NCI-H2171 treated with DMSO at 0.1 percent for 48 hours (cell line): ENCODE measurements at places on chromosomes 6 and 20.

DNA sequence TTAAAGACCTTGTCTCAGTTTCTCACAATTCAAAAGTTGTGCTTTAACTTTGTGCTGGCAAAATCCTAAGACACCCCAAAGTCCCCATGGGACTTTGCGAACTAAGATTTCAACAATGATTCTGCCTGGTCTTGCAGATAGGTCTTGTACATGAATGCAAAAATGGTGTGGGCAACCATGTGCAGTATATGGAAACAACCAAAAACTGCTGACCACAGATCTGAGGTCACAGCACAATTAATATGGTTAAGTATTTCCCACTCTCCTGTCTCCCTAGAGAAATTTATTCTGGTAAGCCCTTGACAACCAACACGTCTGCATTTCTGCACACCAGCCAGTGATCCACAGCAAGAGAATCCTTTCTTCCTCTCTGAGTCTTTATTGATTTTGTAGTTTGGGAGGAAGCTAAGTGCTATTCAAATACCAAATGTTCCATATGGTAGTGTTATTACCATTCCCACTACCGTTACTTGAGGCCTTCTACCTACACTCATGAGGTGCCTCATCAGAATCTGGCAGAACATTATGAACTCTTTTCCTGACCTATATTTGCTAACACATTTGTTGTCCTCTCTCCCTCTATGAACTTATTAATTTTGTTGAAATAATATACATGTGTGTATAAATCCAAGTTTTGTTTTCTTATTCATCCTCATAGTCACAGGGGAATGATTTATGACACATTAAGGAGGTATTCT lies 178.7 kb downstream of the ATXN1 start:
- no peak for DNase-seq

GRCh38 chr20:57400231-57400701 lies 9.1 kb downstream of the RBM38 start:
- no peak for DNase-seq

- no peak for DNase-seq
These were observed 5.5 kb downstream of the ZSCAN12 start for GRCh38 chr6:28393912-28394662.

DNA sequence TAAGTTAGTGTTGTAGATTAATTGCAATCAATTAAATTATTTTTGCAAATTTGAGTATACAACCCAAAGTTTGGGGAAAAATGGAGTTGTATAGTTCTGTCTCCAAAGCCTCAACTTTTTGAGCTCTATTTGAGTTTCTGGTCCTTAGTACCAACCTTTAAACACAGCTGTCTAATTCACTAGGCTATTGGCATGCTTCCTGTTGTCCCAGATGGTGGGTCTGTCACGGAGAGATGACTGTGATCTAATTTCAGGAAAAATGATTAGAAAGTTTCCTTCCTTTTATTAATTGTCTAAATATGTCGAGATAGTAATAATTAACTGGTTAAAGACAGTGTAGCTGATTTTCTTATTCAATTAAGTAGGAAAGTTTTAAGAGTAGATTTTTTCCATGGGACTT lies 109.6 kb downstream of the SCAF8 start:
- peak; percentile 47 for DNase-seq

DNA sequence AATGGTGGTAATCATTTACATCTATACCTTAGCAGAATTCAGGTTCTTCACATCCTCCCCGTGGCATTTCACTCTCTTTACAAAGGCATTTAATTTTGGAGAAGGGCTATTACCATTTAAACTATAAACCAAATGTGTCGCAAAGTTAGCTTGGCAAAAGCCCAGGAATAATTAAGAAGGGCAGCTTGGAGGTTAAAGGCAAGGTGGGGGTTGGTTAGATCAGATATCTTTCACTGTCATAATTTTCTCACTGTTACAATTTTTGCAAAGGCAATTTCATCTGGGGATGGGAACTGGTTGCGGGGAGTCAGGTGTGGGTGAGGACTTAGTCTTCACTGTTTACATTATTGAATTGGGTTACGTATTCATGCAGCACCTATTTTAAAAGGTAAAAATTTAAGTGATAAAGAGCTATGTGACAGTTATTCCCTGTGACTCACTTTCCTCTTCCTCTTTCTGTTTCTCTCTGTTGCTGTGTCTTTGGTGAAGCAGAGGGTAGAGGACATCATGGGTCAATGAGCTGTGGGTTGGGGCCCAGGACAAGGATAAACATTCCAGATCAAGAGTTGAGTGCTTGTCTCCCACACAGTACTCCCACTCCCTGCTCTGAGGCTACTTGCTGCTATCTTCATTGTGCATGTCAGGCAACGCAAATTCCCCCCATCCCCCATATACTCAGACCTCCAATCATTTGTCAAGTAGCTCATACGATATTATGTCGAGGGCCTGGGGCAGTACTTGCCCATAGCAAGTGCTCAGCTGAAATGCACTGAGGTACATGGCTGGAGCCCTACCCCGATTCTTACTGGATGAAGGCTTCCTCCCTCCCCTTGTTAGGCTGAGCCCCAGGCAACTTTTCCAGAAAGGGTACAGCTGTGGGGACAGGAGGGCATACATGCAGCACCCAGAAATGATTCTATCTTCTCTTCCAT lies 223.1 kb upstream of the MYLIP start:
- no peak for DNase-seq

GRCh38 chr6:108689272-108690161 lies 128.8 kb downstream of the FOXO3 start:
- DNase-seq = no peak

DNA sequence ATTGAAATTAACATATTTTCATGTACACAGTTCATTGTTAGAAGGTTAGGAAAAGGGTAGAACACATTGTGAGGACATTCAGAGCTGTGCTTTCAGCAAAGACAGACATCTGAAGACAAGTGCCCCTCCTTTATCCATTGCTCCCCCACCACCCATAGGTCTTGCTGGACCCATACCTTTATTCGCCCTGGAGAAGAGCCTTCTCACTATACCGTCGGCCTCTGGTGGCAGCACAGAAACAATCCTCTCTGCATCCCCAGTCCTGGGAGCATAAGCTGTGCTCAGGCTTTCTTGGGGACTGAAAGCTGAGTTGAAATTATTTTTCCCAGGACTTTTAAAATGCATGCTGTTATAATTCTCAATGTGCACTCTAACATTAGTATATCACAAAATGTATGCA lies 372.3 kb downstream of the EPHA7 start:
- no peak for DNase-seq

- no peak for DNase-seq
These were observed 73.5 kb downstream of the ZFP64 start for GRCh38 chr20:52118016-52118623.

DNA sequence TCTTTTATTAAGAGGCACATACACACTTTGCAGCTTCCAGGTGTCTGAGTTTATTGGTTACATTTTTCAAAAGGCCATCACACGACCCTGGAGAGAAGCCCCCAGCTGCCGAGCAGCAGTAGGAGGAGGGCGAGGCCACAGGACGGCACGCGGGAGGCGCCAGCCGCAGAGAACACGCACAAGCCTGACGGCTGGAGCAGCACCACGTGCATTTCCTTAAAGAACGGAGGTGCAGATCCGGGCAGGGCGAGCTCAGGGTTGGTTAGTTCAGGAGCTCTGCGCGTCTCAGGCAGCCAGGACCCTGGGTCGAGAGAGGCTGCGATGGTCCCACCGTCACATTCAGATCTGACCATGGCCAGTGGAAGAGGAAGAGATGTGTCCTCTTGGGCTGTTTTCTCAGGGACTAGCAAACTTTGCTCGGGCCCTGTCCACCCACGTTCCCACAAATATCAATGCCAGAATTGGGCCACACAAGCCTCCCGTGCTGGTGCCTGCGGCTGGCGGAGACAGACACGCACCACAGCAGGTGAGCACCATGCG lies 121.4 kb upstream of the AFDN start:
- DNase-seq = no peak

DNA sequence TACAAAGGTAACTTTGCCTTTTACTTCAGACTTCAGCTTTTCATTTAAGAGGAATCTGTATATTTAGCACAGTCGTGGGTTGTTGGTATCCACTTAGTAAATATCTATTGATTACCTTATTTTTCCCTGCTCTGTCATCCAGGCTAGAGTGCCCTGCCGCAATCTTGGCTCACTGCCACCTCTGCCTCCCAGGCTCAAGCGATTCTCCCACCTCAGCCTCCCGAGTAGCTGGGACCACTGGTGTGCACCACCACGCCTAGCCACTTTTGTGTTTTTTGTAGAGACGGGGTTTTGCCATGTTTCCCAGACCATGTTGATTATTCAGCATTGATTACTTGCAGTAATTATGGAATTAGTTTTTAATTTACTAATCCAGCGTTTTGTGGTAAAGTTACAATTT lies 41.3 kb downstream of the MACROD2 start:
- DNase-seq = no peak

DNA sequence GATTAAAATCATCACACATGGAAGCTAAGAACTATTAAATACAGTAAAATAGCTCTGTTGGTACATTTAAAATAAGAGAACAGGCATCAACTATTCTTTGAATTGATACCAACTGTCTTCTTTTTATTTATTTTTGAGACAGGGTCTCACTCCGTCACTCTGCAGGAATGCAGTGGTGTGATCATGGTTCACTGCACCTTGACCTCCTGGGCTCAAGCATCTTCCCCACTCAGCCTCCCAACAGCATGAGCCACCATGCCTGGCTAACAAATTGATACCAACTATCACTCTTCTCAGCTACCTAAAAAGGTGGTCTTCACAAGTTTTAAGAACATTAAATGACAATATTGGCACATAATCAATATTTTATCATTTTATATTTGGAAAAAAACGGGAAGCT lies 7.8 kb upstream of the PNISR start:
- no peak for DNase-seq

- no peak for DNase-seq
These were observed 43.5 kb upstream of the LYRM2 start for GRCh38 chr6:89681983-89682564.

GRCh38 chr6:98593676-98594075 lies 240.7 kb upstream of the POU3F2 start:
- no peak for DNase-seq

DNA sequence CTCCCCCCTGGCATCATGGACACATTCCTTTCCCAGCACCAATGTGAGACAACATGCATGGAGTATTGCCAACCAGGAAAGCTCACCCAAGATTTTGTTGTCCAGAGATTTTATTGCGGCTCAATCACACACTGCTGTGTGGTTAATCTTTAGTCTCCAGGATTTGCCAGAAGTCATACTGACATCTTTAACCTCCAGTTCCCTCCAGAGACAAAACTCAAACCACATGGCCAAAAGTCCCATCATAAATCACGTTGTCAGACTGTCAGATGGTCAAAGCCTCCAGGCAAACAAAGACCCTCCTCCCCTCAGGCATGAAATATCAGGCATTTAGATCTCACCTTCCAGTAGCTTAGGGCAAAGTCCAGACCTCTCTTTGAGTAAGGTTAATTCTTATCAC lies 97.3 kb upstream of the OPRM1 start:
- no peak for DNase-seq

DNA sequence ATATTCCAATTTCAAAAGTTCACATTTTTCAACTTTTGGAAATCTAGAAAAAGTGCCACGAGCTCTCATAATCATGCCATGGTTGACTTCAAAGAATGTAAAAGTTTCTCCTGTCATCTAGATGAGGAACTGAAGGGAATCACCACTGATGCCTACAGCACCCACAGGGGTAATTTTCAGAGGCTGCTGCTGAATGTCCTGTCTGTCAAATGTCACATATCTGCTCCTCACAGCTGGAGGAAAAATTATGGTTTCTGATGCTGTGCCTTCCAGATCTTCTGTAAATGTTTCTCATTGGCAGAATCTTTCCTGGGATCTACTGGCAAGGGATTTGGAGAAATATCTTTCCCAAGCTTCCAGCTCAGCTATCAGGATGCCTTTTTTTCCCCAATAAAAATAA lies 32.5 kb upstream of the TRERF1 start:
- DNase-seq = no peak

GRCh38 chr20:49346682-49347081 lies 68.8 kb upstream of the ZNFX1 start:
- DNase-seq = no peak

- DNase-seq = peak; percentile 46
These were observed 62.4 kb downstream of the TMEM242 start for GRCh38 chr6:157260735-157261410.

GRCh38 chr6:116973976-116974375 lies 96.9 kb downstream of the RFX6 start:
- DNase-seq = no peak

- DNase-seq = peak; percentile 90
These were observed 713 bp upstream of the ELMO2 start for GRCh38 chr20:46406986-46407670.

- DNase-seq = no peak
These were observed 711.8 kb upstream of the MAP3K7 start for GRCh38 chr6:91298543-91299145.

- no peak for DNase-seq
These were observed 34.0 kb downstream of the VEGFA start for GRCh38 chr6:43803783-43804549.

DNA sequence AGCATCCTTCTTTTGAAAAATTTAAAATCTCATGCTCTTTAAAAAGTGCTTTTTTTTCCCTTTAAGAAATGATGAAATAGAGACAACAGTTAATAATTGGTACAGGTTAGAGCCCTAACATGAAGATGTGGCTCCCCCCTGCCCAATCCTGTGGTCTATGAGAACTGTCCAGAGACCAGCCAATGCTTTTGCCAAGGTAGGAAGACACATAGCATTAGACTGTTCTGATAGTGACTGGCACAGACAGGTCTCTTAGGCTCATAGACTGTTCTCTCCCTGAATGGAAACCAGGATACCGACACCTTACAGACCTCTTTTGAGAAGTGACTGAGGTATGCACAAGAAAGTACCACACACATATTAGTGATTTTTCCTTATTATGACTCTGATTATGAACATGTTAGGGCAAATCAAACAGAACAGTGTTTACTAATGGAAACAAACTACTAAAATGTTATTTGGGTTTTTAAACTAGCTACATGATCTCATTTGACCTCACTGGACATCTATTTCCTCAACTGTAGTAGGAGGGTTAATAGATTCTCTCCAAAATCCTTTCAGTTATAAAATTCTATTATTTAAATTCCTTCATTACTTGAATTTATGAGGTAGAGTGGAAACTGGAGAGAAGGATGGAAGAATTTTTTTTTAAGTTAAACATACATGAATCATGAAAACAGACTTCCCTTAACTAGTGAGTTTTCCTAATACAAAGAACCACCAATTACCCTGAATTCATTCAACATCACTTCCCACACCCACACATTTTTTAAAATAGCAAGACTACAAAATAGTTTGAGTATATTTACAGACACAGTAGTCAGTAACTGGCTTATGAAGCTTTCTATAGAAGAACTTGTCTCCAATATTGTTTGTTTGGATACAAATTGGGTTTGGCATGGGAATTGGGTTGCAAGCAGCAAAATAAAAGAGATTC lies 120.4 kb downstream of the OGFRL1 start:
- no peak for DNase-seq

GRCh38 chr20:38084425-38084951 lies 50.9 kb downstream of the RPRD1B start:
- no peak for DNase-seq

DNA sequence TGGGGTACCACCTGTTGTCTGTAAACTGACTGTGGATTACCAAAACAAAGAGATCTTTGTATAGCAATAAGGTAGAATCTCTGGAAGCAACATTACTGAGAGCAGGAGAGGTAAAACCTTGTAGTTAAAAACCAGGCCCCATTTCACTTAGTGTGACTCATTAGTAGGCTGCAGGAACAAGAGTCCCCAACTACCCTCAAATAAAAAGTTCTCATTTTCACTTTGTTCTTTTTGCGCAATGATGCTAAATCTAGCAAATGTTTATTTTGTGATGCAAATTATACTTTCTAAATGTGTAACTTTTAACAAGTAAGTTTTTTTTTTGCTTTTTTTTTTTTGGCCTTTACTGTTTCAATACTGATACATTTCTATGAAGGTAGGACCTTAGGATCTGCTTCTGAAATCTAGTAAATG lies 67.1 kb downstream of the ESF1 start:
- no peak for DNase-seq
